ENCODE measurements at places on chromosomes 2 and 18.

- DNase-seq = no peak
Measured at GRCh38 chr2:100741880-100742276, 78.1 kb upstream of the NPAS2 start.

DNA sequence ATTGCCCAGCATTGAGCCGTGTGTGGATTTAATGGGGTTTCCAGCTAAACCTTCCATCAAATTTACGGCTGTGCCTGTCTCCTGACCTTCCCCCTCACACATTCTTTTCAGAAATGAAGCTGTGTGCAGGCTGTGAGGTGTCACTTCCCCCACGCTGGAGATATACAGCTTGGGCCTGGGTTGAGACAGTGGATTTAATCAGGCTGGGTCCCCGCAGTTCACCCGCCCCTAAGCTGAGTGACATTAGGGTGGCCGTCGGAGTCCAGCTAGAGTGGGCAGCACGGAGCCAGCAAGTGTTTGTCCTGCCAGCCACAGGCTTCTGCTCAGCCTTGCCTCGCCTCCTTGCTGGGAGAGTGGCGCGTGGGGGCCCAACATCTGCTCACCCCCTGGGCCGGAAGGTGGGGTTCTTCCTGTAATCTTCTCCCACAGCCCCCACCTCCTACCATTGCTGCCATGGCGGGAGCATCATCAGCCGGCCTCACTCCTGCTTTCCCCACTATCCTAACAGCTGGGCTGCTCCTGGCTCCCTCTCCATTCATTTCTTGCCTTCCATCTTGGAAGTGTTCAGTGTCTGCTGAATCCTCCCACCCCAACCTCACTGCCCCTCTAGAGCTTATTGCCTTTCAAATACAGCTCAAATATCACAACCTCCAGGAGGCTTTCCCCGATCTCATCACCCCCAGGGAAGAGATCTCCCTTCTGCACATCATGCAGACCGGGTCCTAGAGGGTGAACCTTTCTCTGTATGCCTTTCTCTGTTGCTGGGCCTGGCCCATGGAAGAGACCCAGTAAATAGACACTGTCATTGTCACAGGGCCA lies 149.0 kb downstream of the GLI2 start:
- DNase-seq = no peak

GRCh38 chr2:162007447-162008040 lies 66.5 kb downstream of the DPP4 start:
- DNase-seq = no peak

- no peak for DNase-seq
Measured at GRCh38 chr2:69184224-69184623, 171.2 kb downstream of the ANTXR1 start.

GRCh38 chr18:63834471-63835113 lies 52.9 kb upstream of the SERPINB2 start:
- no peak for DNase-seq

DNA sequence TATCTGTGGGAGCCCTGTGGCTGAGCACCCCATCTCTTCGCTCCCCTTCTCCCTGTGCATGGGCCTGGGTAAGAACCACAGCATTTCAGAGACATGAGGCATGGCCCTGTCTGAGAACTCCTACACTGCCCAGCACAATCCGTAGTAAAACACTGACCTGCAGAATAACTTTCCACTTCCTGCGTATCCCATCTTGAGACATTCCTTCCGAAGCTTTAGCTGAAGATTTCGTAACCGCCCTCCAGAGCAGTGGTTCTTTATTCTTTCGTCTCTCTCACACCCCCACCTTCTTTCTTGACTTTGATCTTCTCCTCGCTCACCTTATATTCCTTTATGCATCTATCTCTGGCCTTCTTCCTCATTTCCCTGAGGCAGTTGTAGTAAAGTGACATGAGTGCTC lies 381.1 kb downstream of the HRH4 start:
- no peak for DNase-seq

DNA sequence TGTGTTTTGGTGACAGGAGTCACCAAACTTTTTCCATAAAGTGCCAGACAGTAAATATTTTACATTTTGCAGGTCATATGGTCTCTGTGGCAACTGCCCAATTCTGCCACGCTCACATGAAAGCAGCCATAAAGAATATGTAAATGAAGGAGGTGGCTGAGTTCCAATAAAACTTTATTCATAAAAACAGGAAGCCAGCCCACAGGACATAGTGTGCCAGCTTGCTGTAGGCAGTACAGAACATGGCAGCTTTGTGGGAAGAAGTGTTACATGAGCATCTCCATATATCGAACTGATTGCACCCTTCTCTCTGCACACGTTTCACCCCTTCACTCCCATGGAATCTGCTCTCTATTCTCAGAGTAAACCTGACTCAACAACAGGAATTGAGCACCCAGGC lies 10.2 kb downstream of the ASB18 start:
- DNase-seq = no peak

- no peak for DNase-seq
Measured at GRCh38 chr2:23606968-23607367, 222.0 kb downstream of the KLHL29 start.
